Left renal pelvis (tissue), 4 donors: ENCODE measurements at places on chromosomes 3 and 15. TPM values are rescaled to one million over a fixed set of nuclear protein-coding genes. Genes with fewer than 3 reads are reported as not detected.
A peak's percentile ranks its signal among the peaks of the same experiment; 100 is the strongest.

DNA sequence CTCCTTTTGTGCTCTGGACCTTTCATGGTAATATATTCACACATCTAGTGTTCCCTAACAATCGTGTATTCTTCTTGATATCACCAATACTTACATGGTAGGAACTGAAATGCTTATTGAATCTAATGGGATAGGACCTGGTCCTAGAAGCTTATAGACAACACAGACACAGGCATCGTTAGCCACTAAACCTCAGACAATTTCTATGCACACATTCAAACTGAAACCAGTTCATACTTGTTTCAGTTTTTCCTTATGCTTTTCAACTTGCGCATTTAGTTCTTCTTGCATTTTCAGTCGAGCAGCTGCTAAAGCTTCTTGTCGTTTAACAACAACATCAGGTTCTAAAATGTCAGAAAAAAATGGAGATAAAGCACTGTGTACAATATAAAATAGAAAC lies 2.3 kb downstream of the SELENOS start:
- DNase-seq, result no peak

GRCh38 chr3:136698361-136698760 lies 53.8 kb downstream of the STAG1 start:
- no peak for DNase-seq

DNA sequence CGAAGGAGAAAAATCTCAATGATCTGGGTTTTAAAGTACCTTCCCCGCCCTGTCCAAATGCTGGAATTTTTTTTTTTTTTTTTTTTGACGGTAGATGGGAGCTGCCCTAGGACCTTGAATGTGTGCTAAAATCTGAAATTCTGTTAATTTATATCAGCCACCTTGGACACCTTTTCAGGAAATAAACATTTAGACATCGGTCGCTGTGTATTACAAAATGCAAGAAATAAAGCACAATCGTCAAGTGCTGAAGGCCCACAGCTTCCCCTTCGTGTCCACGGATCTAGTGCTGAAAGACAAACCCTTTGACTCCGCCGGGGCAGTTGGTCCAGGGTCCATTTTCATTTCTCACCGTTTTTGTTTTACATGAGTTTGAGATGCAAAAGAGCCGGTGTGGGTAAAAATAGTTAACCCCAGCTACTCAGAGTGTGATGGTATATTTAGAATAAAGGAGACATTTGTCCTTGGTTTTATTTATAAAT lies 90.2 kb upstream of the CHD2 start:
- DNase-seq, result no peak

DNA sequence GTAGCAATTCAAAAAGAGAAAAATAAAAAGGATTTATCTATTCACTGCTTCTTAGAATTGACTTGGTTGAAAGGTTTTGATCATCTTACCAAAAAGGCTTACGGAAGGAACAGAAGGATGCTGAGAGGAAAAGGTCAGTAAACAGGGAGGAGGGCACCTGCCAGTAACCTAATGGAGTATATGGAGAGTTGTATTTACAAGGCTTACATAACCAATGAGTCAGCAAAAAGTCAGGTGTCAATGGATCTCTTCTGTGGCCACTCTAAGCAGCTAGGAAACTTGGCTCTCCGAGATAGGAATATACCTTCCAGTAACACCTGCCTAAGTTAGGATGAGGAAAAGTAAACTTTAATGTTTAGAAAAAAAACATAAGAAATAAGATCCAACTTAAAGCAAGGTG lies 80.5 kb upstream of the PLXND1 start:
- DNase-seq, result no peak

The CHD2 gene
- 117 TPM for polyA plus RNA-seq

GRCh38 chr15:68730471-68730919 lies 90.2 kb downstream of the ANP32A start:
- DNase-seq, result peak; percentile 36

DNA sequence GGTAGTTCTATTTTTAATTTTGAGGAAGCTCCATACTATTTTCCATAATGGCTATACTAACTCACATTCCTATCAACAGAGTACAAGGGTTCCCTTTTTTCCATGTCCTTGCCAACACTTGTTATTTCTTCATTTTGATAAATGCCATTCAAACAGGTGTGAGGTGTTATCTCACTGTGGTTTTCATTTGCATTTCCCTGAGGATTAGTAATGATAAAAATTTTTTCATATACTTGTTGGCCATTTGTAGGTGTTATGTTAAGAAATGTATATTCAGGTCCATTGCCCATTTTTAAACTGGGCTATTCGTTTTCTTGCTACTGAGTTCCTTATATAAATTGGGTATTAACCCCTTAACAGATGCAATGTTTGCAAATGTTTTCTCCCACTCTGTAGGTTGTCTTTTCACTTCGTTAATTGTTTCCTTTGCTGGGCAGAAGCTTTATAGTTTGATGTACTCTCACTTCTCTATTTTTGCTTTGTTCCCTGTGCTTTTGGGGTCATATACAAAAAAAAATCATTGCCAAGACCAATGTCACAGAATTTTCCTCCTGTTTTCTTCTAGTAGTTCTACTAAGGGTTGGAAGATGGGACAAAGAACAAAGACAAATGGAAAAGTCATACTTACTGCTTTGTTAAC lies 11.0 kb upstream of the VPS39 start:
- DNase-seq, result no peak

DNA sequence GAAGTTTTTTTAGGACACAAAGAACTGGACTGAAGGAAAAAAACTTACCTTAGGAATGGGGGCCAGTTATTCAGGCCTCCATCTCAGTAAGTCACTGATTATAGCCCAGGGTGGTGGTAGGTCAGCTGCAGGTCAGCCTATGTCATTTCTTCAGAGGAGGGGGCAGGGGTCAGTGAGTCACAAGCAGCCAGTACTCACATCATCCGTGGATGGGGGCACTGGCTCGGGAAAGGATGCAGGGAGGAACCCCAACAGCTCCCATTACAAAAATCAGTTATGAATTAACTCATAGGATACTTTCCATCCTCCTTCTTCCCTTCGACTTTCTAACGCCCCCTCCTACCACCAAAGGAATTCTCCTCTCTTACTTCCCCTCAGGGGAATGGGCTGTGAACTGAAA lies 578.3 kb downstream of the PDCD6IP start:
- DNase-seq, result no peak

- no peak for DNase-seq
Measured at GRCh38 chr3:38507120-38507519, 11.0 kb downstream of the EXOG start.

GRCh38 chr3:193977622-193978021 lies 158.3 kb upstream of the HES1 start:
- DNase-seq, result no peak

The MESP2 gene
- polyA plus RNA-seq, result 0.96 TPM

GRCh38 chr15:40002295-40002694 lies 36.7 kb downstream of the SRP14 start:
- DNase-seq, result no peak

DNA sequence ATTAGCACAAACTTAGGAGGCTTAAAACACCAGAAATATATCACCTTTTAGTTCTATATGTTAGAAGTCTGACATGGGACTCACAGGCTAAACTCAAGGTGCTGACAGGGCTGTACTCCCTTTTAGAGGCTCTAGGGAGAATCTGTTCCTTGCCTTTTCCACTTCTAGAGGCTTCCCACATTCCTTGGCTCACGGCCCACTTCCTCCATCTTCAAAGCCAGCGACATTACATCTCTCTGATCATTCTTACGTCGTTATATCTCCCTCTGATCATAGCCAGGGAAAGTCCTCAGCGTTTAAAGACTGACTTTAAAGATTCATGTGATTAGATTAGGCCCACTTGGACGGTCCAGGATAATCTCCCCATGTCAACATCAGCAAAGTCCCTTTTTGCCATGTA lies 166.3 kb downstream of the GREM1 start:
- DNase-seq, result no peak

- DNase-seq, result no peak
Measured at GRCh38 chr15:97691799-97692198, 268.7 kb upstream of the ARRDC4 start.
